Endothelial cell of coronary artery (primary cell): ENCODE measurements at places on chromosomes 13 and 19. TPM values are rescaled to one million over a fixed set of nuclear protein-coding genes. Genes with fewer than 3 reads are reported as not detected.

The CUL4A gene
- total RNA-seq, result 86.8 and 106 TPM in 2 replicates

The ZNF579 gene
- 3.0 and 4.4 TPM in 2 replicates for total RNA-seq

The CEACAM7 gene
- not detected in 2 replicates for total RNA-seq

The SELENOV gene
- total RNA-seq, result not detected in 2 replicates

The OR7G3 gene
- total RNA-seq, result not detected in 2 replicates

The FBN3 gene
- total RNA-seq, result not detected in 2 replicates

The SEMA6B gene
- total RNA-seq, result 115 and 121 TPM in 2 replicates

The PNMA8B gene
- total RNA-seq, result 0.09 and 0.28 TPM in 2 replicates

The ZNF507 gene
- total RNA-seq, result 9.2 and 12.1 TPM in 2 replicates

The PABPC3 gene
- 0.09 TPM in 2 replicates for total RNA-seq

The CLDN10 gene
- total RNA-seq, result 0.09 TPM in 1 of 2 replicates, not detected in the other

The CDX2 gene
- not detected in 2 replicates for total RNA-seq

The FGF22 gene
- 0.09 TPM in 1 of 2 replicates, not detected in the other for total RNA-seq

The TEX101 gene
- total RNA-seq, result not detected in 2 replicates

The IL4I1 gene
- 3.2 and 3.5 TPM in 2 replicates for total RNA-seq

The OXGR1 gene
- total RNA-seq, result not detected in 2 replicates

The FOXO1 gene
- 16.3 and 17.8 TPM in 2 replicates for total RNA-seq

The ZNF30 gene
- total RNA-seq, result 3.5 and 4.2 TPM in 2 replicates

The KLK13 gene
- not detected in 2 replicates for total RNA-seq

The SPRY2 gene
- total RNA-seq, result 16.2 and 19.1 TPM in 2 replicates

The OVOL3 gene
- total RNA-seq, result not detected in 2 replicates

The SIGLEC7 gene
- total RNA-seq, result under 0.01 TPM in 1 of 2 replicates, not detected in the other

The PCP2 gene
- total RNA-seq, result not detected in 2 replicates

The RCBTB1 gene
- total RNA-seq, result 15.7 and 20.2 TPM in 2 replicates

The FOXA3 gene
- total RNA-seq, result not detected in 2 replicates

The VSTM1 gene
- not detected in 2 replicates for total RNA-seq

The FAM32A gene
- total RNA-seq, result 108 and 121 TPM in 2 replicates

The MBD3L2 gene
- total RNA-seq, result not detected in 2 replicates

The MEIOSIN gene
- total RNA-seq, result not detected in 2 replicates

The DCLK1 gene
- total RNA-seq, result 0.99 and 3.5 TPM in 2 replicates

The SPTBN4 gene
- 0.09 and 0.28 TPM in 2 replicates for total RNA-seq

The ADAMTS10 gene
- 2.2 and 11.6 TPM in 2 replicates for total RNA-seq

The LIM2 gene
- not detected in 2 replicates for total RNA-seq

The ZNF784 gene
- 3.1 and 4.0 TPM in 2 replicates for total RNA-seq

The CALR3 gene
- total RNA-seq, result not detected in 2 replicates

The DNAAF3 gene
- total RNA-seq, result 0.27 and 0.47 TPM in 2 replicates

The KLC3 gene
- total RNA-seq, result 0.19 TPM in 1 of 2 replicates, not detected in the other
